ENCODE measurements at places on chromosomes 5 and 9.
A peak's percentile ranks its signal among the peaks of the same experiment; 100 is the strongest.

- DNase-seq = no peak
These were observed 6.7 kb upstream of the SFXN1 start for GRCh38 chr5:175471628-175472027.

DNA sequence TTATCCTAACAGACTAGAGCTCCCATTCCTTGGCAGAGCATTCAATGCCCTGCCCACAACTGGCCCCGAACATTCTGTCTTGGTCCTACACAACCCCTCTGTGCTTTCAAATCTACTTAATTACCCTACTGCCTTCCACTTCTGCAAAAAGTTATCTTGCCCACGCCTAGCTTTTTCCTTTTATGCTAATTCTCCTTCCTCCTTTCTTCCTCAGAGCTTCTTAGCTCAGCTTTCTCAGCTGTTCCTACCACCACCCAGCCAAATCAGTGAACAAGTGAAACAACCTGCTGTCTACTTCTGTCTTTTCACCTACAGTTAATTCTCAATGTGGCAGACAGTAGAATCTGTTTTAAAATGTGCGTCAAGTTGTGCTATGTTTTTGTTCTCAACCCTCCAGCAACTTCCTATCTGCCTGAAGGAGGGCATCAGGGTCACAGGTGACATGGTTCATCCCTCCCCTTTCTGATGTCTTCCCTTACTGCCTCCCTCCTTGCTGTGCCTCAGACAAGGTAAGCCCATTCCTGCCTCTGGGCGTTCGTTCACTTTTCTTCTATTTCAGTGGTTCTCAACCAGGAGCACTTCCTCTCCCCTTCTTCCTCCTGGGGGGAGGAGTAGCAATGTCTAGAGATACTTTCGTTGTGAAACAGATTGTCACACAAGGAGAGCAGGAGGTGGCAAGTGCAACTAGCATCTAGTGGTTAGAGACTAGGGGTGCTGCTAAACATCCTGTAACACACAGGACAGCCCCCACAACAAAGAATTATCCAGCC, 1.3 kb upstream of the REEP5 start:
- no peak for DNase-seq

GRCh38 chr5:134503088-134503936, 22.2 kb upstream of the JADE2 start:
- peak; percentile 19 for DNase-seq

- no peak for DNase-seq
These were observed 85.1 kb downstream of the SAXO1 start for GRCh38 chr9:18947892-18948339.

GRCh38 chr9:70553707-70554673, 139.5 kb upstream of the KLF9 start:
- DNase-seq = no peak

DNA sequence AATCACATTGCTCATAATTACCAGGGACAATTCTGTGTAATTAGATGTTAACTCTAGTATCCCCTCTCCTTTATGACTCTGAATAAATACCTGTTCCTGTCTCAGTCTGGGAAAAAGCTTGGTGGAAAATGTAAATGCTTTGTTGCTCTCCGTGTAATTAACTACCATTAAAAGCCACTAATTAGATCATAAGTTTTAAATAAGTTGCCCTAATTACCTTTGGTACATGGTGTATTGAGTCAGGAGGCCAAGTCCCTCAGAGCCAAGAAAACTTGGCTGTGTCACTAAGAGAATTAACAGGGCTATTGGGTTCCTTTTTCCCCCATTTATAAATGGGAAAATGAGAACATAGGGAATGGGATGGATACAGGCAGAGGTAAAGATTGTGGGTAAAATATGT, 617.6 kb downstream of the TLR4 start:
- DNase-seq = no peak

DNA sequence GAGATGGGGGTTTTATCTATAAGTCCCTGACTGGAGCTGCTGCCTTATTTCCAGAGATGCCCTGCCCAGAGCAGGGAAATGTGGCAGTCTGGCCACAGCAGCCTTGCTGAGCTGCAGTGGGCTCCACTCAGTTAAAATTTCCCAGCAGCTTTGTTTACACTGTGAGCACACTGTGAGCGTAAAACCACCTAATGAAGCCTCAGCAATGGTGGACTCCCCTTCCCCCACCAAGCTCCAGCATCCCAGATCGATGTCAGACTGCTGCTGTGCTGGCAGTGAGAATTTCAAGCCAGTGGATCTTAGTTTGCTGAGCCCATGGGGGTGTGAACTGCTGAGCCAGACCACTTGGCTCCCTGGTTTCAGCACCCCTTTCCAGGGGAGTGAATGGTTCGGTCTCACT, 208.7 kb upstream of the RAI14 start:
- DNase-seq = no peak

GRCh38 chr9:107734256-107735013, 244.9 kb upstream of the KLF4 start:
- DNase-seq = no peak

DNA sequence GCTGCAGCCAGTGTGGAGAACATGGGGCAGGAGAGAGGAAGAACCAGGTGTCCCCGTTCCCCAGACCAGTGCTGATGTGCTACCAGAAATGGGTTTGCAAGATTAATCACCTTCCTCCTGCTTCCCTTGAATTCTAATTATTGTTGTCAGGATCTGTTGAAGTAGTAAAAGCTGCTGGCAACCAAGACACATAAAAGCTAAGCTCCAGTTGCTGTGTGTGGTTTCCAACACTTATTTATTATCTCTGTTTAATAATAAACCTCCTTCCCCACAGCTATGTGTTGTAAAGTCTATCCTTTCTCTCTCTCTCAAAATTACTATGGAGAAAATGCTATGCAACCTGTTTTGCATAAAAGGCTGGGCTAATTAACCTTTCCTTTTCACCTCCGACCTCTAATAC, 2.3 kb upstream of the RETREG1 start:
- no peak for DNase-seq

DNA sequence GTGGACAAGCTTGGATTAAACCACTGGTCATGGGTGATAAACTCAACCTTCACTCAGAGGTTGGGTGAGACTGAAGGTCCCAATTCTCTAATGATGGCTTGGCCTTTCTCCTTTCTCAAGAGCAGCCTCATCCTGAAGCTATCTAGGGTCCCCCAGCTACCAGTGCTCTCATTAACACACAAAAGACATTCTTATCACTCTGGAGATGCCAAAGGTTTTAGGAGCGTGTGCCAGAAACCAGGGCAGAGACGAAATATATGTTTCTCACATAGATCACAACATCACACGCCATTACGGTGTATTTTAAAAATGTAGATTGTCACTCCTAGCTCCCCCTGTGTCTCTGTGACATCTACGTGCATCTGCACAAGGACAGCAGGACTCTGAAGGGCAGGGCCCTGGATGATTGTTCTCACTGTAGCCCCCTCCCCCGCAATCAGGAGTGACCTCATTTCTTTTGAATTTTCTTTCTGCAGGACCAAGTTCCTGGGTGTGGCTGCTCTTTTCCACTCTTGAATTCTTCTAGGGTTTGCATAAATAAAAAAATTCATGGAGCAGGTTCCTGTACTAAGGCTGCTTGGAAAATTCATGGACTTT, 311.3 kb downstream of the GADD45G start:
- no peak for DNase-seq

GRCh38 chr5:96001262-96001661, 39.6 kb upstream of the ELL2 start:
- DNase-seq = no peak

GRCh38 chr5:8644377-8644776, 775.4 kb downstream of the MTRR start:
- DNase-seq = no peak

DNA sequence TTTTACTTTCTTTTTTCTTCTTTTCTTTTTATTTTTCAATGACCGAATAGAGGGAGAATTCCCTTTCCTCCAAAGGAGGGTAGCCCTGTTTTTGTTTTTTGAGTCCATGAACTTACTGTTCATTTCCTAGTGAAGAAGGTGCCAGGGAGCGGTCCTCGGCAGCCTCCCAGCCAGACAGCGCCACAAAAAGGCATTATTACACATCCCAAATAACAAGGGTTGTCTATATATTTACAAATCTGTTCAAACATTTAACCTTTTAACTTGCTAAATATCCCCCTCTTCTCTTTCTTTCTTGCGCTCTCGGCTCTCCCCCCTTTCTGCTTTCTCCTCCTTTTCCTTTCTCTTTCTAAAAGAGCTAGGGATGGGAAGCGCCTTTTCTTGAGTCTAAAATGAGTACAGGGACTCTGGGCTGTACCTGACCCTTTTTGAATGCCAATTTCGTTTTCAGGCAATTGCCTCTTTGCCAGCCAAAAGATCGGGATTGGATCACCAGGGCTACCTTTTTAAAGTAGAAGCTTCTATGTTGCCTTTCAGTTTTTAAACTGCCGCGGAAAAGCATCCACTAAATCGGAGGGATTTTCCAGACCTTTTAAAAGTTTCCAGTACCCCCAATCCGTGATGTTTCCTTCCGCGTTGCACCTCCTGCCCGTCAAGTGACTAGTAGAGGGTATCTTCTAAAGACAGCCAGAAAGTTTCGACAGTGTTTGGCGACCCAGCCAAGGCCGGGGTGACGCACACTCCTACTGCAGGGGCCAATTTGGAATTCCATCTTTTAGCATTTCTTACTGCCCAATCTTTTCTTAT, 125.6 kb downstream of the TMEM161B start:
- no peak for DNase-seq

- no peak for DNase-seq
These were observed 90.2 kb upstream of the CACNA1B start for GRCh38 chr9:137787381-137787780.

DNA sequence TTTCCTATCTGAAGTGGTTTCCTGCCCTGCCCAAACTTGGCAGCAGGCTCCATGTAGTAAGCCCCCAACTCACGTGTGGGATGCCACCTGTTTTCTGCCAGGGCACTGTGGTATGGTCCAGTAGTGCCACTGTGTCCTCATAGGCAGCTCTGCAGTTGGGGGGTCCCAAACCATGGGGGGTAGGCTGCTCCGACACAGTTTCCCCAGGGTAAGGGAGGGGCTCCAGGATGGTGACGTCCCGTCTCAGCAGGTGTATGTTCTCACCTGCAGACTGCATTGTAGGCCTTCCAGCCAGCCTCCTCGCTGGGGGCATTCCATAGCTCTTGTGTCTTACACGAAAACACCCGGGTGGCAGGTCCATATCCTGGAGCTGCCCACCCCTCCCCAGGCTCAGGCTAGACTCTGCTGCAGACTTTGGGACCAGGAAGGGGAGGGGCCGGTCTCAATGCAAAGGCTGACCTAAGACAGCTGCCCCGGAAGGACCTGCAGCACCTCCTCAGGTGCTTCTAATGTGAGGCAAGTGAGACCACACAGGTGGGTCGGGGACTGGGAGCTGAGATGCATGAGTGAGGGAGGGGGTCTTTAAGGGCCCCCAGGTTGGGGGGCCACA, 330.5 kb upstream of the IRX4 start:
- no peak for DNase-seq

- no peak for DNase-seq
These were observed 125.7 kb downstream of the BARX1 start for GRCh38 chr9:93829271-93830011.

- no peak for DNase-seq
These were observed 81.4 kb downstream of the RASEF start for GRCh38 chr9:82981552-82981951.

DNA sequence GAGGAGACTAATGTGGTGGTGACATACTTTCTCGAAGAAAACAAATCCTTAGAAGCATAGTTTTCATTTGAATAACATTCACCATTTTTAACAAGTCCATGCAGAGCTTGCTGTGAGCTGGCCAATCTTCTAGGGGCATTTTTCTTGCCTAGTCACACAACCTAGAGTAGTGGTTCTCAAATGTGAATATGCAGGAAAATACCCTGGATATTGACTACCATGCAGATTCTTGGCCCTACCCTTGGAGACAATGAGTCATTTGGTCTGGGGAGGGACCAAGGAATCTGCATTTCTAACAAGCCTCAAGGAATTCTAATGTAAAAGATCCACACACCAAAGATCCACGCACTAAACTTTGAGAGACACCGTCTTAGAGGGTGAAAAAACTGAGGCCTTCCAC, 23.5 kb downstream of the GDNF start:
- DNase-seq = no peak

GRCh38 chr5:179610109-179610902, 13.2 kb downstream of the HNRNPH1 start:
- DNase-seq = no peak

GRCh38 chr9:33105959-33106358, 29.5 kb upstream of the SMU1 start:
- no peak for DNase-seq
